ENCODE measurements at places on chromosomes 5 and 9.
A peak's percentile ranks its signal among the peaks of the same experiment; 100 is the strongest.

- DNase-seq = no peak
Observed at GRCh38 chr5:110880413-110880812, 141.6 kb downstream of the SLC25A46 start.

GRCh38 chr5:14231156-14231555 lies 88.0 kb downstream of the TRIO start:
- no peak for DNase-seq

GRCh38 chr5:64019746-64020145 lies 57.5 kb upstream of the HTR1A start:
- no peak for DNase-seq

DNA sequence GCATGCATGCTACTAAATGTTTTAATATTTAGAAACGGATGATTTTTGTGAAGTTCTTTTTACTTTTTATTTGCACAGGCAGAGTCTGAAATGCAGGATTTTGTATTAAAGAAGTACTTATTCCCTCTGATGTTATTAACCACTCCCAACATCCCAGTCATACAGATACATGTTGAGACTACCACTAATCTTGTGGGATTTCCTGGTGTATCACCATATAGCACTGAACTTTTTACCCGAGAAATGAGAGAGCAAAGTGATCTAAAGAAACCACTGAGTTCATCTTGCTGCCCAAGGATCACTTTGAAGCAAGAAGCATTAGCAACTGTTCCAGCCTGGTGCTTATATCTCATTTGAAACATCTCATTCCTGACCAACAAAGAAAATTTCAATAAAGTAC lies 443.8 kb downstream of the BNC2 start:
- no peak for DNase-seq

DNA sequence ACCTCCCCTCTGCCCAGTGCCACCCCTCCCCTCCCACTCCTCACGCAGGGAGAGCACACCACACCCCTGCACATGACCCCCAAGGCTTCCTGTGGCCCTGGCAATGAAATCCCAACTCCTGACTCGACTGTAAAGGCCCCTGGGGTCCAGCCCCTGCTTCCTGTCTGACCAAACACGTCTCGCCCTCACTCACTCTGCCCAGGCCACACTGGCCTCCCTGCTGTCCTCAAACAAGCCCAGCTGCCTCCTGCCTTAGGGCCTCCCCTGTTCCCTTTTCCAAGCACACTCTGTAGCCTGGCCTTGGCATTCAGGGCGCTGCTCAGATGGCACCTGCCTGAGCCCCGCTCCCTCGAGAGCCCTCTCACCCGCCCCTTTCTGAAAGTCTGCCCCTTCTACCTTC lies 42.4 kb downstream of the HK3 start:
- no peak for DNase-seq

DNA sequence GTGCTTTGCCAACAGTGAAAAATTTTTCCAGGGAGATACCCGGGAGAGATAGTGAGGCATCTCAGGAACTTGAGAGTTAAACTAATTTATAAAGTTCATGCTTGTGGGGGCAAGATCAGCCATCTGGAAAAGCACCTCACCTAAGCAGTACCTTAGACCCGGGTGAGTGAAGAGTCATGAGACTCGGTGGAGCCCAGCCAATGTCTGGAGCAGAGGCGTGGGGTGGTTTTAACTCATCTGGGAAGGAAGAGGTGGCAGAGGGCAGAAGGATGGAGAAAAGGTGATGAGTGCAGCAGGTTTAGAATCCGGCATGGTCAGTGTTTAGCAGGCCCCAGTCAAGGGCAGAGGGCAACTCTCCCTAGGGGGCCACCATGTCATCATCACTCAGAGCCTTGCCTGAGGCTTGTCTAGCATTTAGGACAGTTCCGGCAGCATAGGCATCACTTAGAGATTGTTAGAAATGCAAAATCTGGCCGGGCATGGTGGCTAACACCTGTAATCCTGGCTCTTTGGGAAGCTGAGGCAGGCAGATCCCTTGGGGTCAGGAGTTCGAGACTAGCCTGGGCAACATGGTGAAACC lies 4.3 kb upstream of the RNF183 start:
- DNase-seq = no peak

DNA sequence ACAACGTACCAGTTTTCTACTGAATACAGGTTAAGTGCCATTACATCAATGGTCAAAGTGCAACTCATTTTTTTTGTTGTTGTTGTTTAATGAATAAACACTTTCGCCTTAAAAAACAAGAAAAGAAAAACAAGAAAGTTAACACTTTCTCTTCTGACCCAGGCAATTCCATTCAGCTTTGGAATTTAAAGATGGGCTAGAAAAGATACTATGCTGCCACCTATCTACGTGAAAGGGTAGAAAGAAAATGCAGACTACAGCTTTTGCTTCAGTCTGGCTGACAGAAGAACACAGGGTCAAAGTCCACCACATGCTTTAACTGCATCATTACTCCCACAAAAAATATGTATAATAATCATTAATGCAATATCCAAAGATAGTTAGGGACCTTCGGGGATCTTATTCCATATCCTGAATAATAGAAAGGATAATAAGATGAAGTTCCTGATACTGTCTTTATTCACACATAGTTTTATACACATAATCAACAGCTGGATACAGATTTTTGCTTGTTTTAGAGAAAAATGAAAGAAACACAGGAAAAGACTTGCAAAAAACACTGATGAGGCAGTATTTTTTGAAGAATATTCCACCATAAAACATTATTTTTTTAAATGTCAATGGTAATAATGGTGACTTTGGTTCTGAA lies 40.4 kb downstream of the ZDHHC21 start:
- no peak for DNase-seq

- DNase-seq = no peak
Observed at GRCh38 chr5:122471031-122471751, 159.2 kb downstream of the SNCAIP start.

GRCh38 chr9:78369639-78370219 lies 72.8 kb downstream of the PSAT1 start:
- DNase-seq = peak; percentile 15

GRCh38 chr9:105053209-105053652 lies 125.3 kb upstream of the ABCA1 start:
- DNase-seq = peak; percentile 3

DNA sequence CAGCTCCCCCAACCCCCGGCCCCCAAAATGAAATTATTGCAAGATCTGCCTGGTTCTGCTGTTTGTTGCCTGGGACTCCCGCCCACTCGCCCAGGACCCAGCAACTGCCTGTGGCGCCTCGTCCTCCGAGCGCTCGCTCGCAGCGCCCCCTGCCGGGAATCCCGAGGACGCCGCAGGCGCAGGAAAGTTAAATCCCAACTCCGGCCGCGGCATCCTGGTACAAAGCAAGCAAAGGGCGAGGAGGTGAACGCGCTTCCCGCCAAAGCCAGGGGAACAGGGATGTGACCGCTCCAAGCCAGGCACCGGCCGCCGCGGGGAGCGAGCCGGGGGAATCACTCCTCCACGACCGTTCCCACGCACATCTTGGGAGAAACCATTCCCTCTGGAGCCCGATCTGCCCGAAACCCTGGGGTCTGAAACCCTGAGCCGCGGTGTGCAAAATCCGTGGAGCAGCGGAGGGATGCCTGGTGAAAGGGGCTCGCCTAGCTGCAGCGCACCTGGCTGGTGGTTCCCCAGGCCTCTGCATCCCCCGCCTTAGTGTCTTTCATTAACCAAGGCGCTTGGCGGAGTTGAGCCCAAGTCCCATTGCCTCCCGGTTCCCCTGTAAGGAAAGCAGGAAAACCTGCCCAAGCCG lies 1.3 kb downstream of the SEMA5A start:
- DNase-seq = peak; percentile 37

DNA sequence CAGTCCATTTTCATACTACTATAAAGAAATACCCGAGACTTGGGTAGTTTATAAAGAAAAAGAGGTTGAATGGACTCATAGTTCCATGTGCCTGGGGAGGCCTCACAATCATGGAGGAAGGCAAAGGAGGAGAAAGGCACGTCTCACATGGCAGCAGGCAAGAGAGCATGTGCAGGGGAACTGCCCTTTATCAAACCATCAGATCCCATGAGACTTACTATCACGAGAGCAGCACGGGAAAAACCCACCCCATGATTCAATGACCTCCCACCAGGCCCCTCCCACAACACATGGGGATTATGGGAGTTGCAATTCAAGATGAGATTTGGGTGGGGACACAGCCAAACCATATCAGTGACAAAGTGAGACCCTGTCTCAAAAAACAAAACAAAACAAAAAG lies 19.9 kb downstream of the TRAF2 start:
- DNase-seq = no peak

GRCh38 chr5:98428806-98429205 lies 344.7 kb upstream of the RGMB start:
- no peak for DNase-seq

DNA sequence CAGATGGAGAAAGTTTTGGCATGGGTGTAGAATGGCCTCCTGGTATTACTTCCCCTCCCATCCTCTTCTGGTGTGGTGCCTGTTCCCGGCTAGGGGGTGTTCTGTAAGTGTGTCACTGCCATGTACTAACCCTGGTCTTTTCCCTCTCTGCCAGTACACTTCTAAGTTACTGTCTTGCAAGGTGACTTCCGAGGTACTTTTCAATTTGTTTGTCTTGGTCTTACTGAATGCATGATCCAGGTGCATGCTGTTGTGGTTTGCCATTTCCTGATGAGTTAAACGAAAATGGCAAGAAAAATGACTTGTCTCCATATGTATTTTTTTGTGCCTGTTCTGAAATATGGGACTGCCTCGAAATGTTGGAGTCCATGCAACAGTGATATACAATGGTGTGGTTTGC lies 46.0 kb downstream of the C9orf152 start:
- no peak for DNase-seq

- DNase-seq = no peak
Observed at GRCh38 chr5:98341038-98342032, 432.1 kb upstream of the RGMB start.

GRCh38 chr9:6007058-6007769 lies 8.2 kb downstream of the RANBP6 start:
- DNase-seq = peak; percentile 91

- DNase-seq = no peak
Observed at GRCh38 chr9:79193501-79194223, 378.1 kb upstream of the TLE4 start.

DNA sequence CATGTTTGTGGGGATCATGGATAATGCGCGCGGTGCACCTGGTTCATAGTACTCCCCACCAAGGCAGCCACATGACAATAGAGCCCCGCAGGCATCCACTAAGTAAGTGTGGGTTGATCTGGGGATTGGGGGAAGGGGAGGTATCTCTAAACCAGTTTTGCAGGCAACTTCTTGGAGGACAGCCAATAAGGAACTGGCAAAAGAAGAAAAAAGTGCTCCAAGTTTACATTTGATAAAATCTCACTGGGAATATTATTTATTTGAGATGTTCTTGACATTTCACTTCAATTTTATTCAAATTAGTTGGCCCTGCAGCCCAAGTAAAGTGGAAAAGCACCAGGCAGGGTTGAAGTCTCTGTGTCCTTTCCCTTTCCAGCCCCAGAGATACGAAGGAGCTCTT lies 8.5 kb downstream of the FBP1 start:
- no peak for DNase-seq

DNA sequence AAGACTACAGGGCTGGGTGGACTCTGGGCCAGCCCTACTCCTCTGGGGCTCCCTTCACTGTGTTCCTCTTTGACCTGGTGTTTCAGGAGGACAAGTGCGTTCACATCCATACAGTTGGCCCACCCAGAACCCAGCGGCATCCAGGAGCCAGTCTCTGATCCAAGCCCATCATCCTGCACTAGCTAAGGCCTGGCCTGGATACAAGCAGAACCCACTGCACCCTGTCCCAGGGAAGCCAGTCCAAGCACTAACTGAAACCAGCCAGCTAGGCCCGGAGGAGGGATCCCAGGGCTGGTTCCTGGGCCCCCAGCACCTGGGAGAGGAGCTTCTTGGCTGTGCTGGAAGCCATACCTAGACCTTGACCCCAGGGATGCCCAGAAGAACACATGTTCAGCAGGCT lies 4.1 kb upstream of the GBGT1 start:
- no peak for DNase-seq

GRCh38 chr9:33013962-33014664 lies 11.0 kb upstream of the DNAJA1 start:
- DNase-seq = no peak

GRCh38 chr5:133344266-133344665 lies 268.1 kb downstream of the FSTL4 start:
- DNase-seq = no peak

DNA sequence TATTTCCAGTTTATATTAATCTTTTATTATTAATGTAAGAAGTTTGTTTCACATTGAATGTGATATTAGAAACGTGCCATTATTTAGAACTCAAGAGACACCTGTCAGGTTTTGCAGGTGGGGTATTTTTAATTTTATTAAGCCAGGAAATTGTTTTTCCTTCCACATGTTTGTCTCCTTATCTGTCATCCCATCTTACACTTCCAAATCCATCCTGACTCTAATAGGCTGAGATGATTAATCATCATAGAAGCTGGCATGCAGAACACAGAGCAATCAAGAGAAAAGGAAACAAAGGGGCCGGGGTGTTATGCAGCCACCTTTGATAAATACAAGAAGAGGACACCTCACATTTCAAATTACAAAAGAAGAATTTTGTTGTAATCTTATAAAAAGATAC lies 506.5 kb downstream of the ISL1 start:
- DNase-seq = no peak

GRCh38 chr9:114417511-114417910 lies 29.7 kb upstream of the AKNA start:
- DNase-seq = no peak

GRCh38 chr5:121315786-121316185 lies 535.9 kb upstream of the FTMT start:
- no peak for DNase-seq

GRCh38 chr5:173035904-173036707 lies 20.0 kb upstream of the CREBRF start:
- no peak for DNase-seq

DNA sequence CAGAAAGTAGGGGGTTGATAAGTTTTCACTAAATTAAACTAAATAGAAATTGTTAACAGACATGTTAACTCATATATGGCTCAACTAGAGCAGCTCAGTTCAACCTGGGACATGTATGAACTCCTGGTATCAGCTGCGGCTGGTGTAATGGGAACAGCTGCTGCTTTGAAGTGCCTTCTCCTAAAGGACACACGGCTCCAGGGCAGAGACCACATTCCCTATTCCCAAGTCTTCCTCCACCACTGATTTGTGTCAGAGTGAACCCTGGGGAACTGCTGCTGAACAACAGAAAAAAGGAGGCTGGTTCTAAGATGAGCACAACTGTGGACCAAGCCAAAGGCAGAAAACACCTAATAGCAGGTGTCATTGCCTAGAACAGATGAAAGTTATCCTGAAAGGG lies 71.1 kb downstream of the MAPKAP1 start:
- DNase-seq = no peak

DNA sequence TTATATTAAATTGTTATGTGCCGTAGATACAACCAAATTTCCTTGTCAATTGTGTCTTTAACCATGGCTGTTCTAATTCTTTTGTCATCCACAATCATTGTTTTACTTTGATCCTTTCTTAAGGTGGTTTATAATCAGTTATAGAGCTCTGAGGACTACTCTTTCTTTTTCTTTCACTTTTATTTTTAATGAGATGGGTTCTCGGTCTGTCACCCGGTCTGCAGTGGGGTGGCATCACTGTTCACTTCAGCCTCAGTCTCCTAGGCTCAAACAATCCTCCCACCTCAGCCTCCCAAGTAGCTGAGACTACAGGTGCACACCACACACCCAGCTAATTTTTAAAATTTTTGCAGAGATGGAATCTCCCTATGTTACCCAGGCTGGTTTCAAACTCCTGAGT lies 74.2 kb downstream of the ANXA2R start:
- DNase-seq = no peak

GRCh38 chr5:151597749-151598148 lies 6.6 kb upstream of the FAT2 start:
- no peak for DNase-seq

All from CD4-positive, alpha-beta T cell treated with Interleukin-1 beta for 1 hour (primary cell).